Dermis blood vessel endothelial cell (primary cell): ENCODE measurements at places on chromosomes 12 and 14. TPM values are rescaled to one million over a fixed set of nuclear protein-coding genes. Genes with fewer than 3 reads are reported as not detected.

KRT75 gene
- total RNA-seq, result not detected in 2 replicates

C12orf50 gene
- not detected in 2 replicates for total RNA-seq

EML5 gene
- total RNA-seq, result under 0.01 and 0.19 TPM in 2 replicates

SAMD4A gene
- 44.2 and 57.2 TPM in 2 replicates for total RNA-seq

NPFF gene
- not detected in 2 replicates for total RNA-seq

GMFB gene
- 113 and 114 TPM in 2 replicates for total RNA-seq

PHETA1 gene
- 8.5 and 9.7 TPM in 2 replicates for total RNA-seq

CAPZA3 gene
- total RNA-seq, result not detected in 2 replicates

RNU4-1 gene
- under 0.01 TPM in 2 replicates for total RNA-seq

OTX2 gene
- not detected in 2 replicates for total RNA-seq

DHRS2 gene
- total RNA-seq, result 0.51 and 0.65 TPM in 2 replicates

LGR5 gene
- not detected in 2 replicates for total RNA-seq

HCAR2 gene
- total RNA-seq, result not detected in 2 replicates
